ENCODE measurements at places on chromosomes 3 and 15.

DNA sequence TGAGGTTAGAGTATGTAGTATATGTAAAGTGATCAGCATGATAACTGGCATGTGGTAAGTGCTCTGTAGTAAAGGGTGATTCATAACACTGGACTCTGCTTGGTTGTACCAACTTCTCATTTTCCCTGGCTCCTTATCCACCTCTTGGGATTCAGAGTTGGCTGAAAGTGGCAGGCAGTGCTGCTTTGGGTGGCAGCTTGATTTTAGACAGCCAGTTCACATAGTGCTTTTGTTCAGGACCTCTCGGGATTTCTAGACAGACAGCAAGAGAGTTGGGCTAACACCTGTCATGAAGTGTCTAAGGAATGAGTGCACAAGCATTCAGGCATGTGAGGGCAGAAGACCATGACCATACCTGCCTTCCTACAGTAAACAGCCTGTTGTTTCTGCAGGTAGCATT is 69.0 kb downstream of the RBM6 start:
- DNase-seq, result no peak

DNA sequence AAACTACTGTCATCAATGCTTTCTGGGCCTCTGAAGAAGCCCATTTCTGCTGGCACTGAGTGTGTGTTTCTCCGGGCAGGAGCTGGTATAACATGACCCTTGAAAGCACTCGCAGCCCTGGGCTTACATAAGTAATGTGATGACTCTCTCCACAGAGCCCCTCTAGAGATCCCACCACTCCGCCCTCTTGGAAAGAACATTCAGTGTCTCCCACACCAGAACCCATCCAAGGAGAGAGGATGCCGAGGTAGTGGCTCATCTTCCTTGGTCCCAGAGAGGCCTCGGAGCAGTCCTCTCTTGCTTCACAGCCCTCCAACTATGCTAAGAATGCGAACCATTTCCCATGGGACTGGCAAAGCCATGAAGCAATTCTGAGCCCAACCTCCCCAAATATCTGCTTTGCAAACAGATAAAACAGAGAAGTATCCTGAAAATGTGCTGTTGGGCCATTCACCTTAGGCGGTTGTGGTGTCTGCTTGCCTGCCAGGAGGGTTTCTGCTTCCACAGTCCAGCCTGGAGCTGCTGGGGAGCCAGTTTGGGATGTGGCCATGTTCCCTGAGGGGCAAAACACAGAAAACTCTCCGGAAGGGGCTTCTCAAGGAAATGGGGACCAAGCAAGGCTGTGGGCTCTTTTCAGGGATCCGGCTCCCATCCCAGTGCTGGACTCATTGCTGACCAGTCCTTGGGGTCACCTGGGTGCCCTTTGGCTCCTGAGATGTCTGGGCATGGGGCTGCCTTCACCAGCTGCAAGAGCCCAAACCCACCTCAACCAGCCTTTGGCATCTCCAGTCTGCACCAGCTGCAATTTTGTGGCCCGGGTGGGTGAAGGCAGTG is 47.3 kb downstream of the AMOTL2 start:
- DNase-seq, result no peak

DNA sequence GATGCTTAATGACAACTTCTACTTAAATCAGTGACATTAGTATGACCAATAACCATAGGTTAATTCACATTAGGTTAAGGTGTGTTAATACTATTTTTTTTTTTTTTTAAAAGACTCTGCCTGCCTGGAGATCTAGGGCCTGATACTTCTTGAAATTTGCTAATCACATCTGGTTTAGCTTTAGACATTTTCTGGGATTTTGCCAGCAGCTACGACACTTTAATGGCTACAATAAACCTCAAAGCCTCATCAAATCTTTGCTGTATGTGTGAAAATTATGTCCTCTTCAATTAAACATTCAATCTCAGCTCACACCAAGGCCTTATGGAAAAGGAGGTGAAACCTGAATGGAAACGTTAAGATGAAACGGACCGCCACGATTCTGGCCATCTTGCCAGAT is 167.9 kb downstream of the GREM1 start:
- no peak for DNase-seq

- no peak for DNase-seq
Measured at GRCh38 chr3:135766115-135766514, 199.4 kb upstream of the PPP2R3A start.

DNA sequence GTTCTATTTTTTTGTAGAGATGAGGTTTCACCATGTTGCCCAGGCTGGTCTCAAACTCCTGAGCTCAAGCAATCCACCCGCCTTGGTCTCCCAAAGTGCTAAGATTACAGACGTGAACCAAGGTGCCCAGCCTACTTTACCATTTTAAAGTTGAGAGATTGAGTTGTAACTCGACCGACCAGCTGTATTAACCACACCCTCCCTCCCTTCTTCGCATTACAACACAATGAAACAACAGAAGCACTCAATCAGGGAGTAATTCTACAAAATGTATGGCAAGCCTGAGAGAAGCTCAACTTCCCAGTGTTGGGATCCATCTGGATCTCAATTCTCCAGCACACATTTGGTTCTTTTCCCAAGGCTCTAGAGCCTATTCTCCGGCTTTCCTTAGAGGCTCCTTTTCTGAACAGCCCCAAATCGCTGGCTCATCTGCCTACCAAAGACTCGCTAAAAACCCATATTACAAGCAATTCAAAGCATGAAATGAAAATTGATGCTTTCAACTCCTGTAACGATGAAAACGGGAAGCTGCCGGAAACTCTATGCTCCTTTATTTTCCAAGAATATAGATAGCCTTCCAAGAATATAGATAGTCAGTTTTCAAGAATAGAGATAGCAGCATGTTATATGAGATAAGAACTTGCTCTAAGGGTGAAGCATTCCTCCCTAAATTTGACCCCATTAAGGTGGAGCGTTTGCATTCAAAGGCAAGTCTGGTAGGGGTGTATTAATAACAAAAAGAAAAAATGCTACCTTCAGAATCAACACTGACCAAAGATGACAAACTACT is 450.9 kb downstream of the MAGI1 start:
- DNase-seq, result no peak

DNA sequence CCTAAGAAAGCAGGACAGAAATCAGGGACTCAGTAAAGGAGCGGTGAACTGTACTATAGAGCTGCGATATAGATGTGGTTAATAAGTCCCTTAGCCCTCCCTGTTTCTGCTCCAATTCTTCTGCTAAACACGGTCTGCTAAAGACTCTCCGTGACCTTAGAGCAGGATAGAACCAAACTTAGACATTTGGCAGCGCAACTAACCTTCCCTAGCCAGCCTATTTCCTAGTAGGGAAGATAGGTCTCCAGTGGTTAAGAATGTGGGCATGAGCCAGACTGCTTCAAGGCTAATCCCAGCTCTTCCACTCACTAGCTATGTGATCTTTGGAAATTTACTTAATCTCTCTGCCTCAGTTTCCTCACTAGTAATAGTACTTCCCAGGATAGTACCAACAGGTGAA is 193.6 kb upstream of the IL12A start:
- DNase-seq, result no peak

DNA sequence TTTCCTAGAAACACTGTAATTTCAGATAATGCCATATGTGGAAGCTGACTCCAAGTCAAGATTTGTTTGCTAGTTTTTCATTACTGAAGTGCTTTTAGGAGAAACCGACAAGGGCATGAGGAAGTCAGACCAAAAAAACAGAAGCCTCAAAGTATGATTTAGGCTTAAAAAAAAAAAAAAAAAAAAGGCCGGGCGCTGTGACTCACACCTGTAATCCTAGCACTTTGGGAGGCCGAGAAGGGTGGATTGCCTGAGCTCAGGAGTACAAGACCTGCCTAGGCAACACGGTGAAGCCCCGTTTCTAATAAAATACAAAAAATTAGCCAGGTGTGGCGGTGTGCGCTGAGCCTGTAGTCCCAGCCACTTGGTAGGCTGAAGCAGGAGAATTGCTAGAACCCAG is 11.6 kb downstream of the RPL15 start:
- no peak for DNase-seq

DNA sequence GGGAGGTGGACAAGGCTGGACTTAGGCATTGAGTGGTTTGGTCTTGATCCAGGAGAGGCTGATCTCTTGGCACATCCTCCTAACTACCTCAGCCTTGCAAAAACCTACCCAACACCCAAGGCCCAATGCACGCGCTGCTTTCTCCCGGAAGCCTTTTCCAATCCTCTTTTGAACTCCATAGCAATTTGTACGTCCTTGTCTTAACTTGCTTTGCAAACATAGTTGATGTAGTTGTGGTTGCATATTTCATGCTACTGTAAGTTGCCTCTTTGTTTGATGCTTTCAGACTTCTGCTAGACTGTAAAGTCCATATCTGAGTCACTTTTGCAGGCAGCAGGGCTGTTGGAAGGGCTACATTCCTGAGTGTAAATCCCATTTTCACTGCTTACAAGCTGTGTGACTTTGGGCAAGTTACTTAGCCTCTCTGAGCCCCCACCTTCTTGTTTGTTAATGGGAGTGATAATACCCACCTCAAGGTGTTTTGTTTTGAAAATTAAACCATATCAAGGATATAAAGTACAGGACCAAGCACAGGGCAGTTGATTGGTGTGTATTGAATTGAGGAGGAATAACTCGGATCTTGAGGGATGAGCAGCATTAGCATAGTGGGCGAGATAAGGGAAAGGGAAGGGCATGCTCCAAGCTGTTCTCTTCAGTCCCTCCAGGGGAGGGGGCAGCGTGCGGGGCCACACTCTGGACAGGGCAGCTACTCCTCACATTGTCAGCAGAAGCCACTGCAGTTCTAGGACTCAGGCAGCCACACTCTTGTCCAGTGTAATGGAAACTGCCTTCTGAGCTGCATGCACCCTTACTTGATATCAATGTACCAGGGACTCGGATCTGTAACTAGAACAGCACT is 28.8 kb downstream of the SIAH2 start:
- DNase-seq, result no peak

DNA sequence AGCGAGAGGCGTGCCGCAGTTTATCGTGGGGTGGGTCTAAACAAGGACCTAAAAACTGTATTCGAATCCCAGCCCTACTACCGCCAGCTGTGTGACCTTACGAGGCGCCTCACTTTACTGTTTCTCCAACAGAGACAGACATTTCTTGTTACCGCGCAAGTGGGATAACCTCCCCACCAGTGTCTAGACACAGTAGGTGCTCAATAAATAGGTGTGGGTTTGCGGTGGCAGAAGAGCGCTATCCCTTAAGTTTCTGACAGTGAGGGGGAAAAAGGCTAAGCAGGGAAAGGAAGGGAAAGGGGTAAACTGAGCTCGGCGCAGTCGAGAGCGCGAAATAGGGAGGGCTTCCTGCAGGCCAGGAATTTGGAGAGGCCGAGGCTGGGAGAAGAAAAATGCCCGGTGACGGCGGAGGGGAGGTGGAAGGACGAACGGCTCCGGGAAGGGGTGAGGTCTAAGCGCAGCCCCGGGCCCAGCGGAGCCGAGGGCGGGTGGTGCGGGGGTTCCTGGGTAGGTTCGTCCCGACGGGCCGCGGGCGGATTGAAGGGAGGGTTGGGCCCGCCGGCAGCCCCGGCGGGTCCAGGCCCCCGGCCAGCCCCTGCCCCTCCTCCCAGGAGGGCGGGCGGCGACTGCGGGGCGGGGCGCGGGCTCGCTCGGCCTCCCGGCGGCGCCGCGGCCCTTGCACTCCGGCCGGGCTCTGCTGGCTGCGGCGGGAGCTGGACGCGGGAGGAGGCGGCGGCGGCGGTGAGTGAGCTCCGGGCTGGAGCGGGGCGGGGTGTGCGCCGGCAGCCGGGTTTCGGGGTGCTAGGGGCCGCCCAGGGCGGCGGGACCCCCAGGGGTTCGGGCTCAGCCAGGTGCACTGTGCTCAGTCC is at the start of gene CGNL1:
Gene CGNL1, plus strand, starts transcription at position 679 of the 869 bp plus-strand sequence. CDS start 61,495 bp downstream, outside the sequence.
- DNase-seq, result no peak

DNA sequence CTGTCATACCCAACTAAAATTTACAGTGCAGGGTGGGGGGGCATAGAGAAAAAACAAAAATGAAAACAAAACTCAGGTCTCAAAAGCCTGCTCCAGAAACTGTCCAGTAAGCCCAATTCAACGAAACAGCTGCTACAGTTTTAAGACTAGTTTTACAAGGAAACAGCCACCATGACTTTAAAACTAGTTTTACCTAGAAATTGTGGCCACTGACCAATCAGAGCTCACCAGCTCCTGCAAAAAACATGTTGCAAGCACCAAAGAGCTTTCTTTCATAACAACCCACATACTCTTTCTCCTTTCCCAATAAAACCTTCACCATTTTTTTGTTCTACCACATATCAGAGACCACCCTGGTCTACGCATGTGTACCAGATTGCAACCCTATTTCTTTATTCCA is 7.3 kb upstream of the CFAP91 start:
- no peak for DNase-seq

DNA sequence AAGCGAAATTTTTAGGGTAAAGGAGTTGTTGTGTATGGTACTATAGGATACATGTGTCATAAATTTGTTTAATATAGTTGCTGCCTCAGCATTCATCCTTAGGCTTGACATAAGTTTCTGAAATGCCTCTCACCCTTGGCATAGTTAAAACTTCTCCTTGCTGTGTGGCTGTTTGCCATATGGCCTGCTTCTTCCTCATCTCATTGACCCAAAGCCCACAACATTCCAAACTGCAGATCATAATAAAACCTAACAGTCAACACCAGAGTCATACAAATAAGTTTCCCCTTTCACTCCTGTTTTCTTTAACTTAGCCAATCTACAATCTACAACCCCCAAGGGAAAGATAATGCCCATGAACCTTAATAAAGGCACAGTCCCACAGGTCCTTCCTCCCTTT is 136.6 kb downstream of the TMCC1 start:
- DNase-seq, result no peak

DNA sequence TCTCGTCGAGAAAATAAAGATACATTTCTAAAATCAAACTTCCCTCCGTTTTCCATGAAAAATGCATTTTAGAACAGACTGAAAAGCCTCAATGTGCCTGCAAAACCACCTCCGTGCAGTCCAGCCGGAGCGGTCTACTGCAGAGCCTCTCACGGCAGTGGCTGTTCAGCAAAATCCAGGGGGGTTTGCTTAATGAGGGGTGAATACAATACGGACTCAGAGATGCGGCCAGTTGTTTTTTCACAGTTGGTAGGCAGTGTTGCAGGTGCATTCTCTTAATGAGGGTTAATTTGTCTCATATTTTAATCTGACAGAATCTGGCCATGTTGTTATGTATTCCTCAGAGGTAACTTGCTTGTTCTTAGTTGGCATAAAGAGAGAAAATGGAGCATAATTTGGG is 223.0 kb downstream of the EBLN2 start:
- no peak for DNase-seq

GRCh38 chr3:141116721-141117120 is 65.6 kb downstream of the SPSB4 start:
- DNase-seq, result no peak

- no peak for DNase-seq
Measured at GRCh38 chr15:60003243-60004008, 685 bp upstream of the FOXB1 start.
